Articular chondrocyte of knee joint (primary cell): ENCODE measurements at places on chromosomes 12 and 14. TPM values are rescaled to one million over a fixed set of nuclear protein-coding genes. Genes with fewer than 3 reads are reported as not detected.

Gene CMKLR1
- 68.3 and 121 TPM in 2 replicates for total RNA-seq

Gene LMNTD1
- 0.52 TPM in 1 of 2 replicates, not detected in the other for total RNA-seq

Gene GNB3
- 3.7 and 4.3 TPM in 2 replicates for total RNA-seq

Gene TOMM20L
- not detected in 2 replicates for total RNA-seq

Gene CCDC175
- total RNA-seq, result not detected in 2 replicates
